ENCODE measurements at places on chromosomes 16 and 17.

GRCh38 chr16:51137097-51137496 is 14.0 kb downstream of the SALL1 start:
- DNase-seq, result no peak

DNA sequence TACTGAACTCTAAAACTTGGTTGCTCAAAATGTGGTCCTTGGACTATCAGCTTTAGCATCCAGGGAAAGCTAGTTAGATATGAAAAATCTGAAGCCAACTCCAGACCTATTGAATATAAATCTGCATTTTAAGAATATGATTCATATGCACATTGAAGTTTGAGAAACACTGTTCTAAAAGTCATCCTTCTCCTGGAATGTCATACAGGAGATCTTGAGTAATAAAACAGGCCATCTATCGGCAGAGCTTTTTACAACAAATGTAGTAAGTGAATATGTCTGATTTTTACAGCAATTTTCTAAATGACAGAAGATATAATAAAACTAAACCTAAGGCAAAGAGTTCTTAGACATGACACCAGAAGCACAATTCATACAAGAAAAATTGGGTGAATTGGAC is 140.4 kb downstream of the PMP22 start:
- DNase-seq, result no peak

- no peak for DNase-seq
Observed at GRCh38 chr17:17328251-17328650, 25.1 kb downstream of the NT5M start.

DNA sequence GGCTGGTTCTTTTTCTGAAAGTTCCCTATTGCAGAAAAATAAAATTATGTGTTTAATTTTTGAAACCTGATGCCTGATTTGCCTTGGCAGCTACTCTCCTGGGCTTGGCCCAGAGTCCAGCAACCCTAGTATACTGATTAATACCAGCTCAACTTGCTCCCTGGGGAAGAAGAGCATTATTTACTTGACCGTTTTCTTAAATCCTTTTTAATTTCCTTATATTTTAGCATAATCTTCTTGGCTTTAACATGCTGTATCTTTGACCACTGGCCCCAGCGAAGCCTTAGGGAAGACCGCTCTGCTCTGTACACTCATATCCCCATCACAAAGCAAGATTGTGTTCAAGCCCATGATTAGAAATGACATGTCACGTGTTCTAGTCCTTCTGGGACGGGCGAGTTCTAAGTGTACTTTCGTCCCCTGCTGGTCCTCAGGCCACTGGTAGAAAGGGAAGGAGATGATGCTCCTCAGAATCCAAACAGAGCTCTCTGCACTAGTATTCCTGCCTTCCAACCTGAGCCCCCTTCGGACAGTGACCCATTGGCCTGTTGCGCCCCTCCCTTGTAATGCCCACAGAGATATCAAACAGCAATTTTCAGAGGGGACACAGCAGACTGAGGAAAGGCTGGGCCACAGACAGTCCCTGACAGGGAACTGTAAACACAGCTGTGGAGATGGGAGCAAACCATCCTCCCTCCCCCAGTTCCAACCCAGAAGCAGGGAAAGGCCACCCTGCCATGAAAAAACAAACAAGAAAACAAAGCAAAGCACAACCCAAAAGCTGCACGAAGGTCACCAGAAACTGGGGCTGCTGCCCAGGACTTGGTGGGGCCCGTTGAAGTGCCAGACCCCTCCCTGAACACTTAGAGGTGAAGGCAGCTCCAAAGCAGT is 4.3 kb upstream of the EZH1 start:
- DNase-seq, result no peak

DNA sequence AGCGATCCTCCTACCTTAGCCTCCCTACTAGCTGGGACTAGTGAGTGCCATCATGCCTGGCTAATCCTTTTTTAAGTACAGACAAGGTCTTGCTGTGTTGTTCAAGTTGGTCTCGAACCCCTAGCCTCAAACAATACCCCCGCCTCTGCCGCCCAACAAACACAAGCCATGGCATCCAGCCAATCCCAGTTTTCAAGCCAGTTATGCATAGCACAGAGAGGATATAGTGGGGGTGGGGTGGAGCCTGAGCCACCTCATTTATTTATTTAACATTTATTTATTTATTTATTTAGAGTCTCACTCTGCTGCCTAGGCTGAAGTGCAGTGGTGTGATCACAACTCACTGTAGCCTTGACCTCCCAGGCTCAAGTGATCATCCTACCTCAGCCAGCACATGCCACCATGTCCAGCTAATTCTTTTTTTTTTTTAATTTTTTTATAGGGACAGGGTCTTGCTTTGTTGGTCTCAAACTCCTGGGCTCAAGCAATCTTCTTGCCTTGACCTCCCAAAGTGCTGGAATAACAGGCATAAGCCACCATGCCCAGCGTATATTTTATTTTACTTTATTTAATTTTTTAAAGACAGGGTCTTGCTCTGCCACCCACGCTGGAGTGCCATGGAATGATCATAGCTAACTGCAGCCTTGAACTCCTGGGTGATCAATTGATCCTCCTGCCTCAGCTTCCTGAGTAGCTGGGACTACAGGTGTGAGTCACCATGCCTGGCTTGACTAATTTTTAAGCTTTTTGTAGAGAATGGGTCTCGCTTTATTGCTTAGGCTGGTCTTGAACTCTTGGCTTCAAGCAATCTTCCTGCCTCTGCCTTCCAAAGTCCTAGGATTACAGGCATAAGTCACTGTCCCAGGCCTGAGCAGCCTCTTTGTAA is 26.2 kb upstream of the KLHL11 start:
- no peak for DNase-seq

- no peak for DNase-seq
Observed at GRCh38 chr17:10059684-10060211, 138.7 kb downstream of the GAS7 start.
